SK-N-MC (cell line): ENCODE measurements at places on chromosomes 4 and X.
A peak's percentile ranks its signal among the peaks of the same experiment; 100 is the strongest.

- DNase-seq = no peak
Observed at GRCh38 chrX:50638123-50638522, 167.5 kb upstream of the DGKK start.

GRCh38 chr4:6783111-6783981 is 819 bp downstream of the KIAA0232 start:
- DNase-seq = no peak

DNA sequence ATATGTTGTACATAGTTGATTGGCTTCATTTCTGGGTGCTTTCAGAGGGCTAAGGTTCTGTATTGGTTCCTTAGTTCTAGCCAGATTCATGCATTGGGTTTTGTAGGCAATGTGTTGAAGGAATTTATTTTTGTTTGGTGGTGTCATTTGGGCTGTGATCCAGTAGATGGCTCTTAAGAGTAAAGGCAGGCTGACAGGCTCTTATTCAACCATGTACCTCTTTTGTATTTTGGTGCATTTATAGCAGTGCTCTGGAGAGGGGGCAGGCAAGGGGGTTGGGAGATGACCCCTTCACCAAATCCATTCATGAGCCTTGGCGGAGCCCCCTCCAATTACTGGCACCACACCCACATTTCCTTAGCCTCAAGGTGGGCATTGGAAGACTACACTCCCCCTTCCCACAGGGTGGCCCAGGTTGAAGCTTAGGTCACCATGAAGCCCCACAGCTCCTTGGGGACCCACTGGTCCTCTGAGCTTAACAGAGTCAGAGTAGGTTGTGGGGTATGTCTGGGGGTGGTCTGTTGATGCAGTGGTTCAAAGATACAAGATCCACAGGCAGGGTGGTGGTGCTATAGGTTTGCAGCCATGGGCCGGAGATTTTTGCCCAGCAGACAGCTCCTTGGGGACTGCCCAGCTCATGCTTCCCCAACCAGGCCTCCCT is 143.0 kb upstream of the GNPDA2 start:
- DNase-seq = no peak

DNA sequence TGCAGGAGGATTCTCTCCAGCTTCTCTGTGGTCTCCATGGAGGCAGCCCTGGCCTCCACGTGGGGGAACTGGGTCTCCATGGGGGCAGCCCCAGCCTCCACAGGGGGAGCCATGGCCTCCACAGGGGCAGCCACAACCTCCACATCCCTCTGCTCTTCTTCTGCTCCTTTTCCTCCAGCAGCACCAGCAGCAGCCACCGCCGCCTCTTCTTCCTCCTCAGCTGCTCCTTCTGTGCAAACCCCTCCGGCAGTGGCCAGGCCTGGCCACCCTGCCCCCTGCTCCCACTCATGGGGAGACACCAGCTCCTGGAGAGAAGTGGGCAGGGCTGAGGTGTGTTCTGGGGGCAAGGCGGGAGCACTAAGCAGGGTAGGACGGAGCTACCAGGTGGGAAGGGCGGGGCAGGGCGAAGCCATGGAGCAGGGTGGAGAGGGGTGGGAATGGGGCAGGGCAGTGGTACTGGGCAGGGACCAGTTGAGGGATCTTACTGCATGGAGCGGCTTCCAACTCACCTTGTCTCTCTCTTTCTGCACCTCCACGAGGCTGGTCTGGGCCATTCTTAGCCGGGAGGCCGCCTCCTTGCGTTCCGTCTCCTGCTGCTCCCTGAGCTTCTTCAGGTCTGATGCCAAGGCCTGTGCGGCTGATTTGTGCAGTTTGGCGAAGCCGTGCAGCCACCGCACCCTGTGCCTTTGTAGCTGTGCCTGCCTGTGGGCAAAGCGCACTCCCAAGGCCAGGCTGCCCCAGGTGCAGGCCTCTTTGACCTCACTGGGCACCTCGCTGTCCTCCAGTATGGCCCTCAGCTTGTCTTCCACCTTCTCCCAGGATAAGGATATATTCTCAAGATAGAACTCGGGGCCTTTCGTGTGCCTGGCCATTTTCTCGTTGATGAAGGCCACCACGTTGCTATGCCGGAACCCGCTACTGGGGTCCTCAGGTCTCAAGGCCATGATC is 766 bp downstream of the TEX13A start:
- no peak for DNase-seq

- no peak for DNase-seq
Observed at GRCh38 chr4:13143222-13144070, 340.7 kb downstream of the RAB28 start.

DNA sequence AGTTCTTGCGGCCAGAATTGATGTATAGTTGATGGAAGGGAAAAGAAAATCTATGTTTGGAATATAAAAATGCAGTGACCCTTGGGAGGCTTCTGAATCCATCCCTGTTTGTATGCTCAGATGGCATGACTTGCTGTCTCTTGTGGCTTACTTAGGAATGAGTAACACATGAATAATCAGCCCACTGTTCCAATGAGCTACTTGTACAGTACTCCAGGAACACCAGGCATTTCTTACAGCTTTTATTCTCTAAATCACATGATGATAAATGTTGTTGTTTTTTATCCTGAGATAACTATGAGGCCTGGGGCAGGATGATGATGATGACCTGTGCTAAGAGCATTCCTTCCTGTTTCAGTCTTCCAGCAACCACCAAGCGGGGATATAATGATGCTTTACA is 18.9 kb downstream of the TMPRSS11E start:
- no peak for DNase-seq

DNA sequence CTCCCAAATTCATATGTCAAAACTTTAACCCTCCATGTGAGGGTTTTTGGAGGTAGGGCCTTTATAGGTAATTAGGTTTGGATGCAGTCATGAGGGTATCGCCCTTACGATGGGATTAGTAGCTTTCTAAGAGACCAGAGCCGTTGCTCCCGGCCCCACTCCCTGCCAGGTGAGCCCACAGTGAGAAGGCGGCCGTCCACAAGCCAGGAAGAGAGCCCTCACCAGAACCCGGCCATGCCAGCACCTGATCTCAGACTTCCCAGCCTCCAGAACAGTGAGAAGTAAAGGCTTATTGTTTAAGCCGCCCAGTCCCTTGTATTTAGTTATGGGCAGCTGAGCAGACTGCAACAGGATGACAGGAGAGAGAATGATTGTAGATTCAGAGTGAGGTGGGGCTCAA is 40.8 kb downstream of the DCTD start:
- DNase-seq = no peak

DNA sequence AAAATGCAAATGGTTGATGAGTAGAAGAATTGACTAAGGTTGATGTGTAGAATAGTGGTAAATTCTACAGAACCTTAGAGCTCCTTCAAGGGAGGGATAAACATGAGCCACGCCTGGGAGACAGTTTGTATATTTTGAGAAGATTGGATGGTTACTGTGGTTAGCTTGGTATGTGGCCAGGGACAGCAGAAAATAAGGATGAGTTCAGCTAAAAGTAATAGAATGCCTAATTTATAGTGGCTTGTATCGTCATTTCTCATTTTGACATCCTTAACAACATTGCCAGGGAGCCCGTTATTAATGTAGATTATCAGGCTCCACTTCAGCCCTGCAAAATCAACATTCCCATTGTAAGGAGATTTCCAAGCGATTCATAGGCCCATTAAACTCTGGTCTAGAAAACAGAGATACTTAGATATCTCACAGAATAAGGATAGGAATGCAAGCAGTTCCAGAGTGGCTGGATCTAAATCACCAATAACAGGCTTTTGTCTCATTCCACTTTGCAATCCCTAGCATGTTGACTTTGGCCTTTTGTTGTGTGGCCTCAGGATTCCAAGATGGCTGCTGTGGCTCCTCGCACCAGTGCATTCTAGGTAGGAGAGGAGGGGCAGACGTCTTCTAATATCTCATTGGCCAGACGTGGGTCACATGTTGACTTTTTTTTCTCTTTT is 6.4 kb upstream of the PTTG2 start:
- no peak for DNase-seq

DNA sequence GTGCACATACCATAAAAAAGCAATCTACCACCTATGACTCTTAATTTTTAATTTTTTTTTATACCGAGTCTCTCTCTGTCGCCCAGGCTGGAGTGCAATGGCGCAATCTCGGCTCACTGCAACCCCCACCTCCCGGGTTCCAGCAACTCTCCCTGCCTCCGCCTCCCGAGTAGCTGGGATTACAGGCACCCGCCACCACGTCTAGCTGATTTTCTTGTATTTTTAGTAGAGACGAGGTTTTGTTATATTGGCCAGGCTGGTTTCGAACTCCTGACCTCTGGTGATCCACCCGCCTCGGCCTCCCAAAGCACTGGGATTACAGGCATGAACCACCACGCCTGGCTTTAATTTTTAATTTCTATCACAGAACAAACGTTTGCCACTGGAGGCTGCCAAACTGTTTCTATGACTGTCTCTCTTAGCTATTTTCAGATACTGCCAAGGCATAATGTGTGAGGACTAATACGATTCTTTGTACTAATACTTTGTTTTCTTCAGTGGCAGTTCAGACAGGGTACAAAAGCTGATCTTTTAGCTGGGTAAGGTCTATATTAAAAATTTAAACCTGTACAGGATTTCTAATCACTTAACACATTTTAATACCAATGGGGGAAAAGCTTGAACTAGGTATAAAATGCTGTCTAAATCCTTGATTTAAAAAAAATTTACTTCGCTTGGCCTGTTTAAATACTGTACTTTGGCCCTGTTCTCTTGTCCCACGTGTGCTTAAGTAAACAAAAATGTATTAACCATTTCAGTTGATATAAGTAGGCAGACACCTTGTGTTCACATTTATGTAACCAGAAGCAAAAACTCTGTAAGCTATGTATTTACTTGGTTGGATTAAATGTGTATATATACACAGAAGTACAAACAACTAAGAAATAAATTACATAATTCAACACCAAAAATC is 2.3 kb downstream of the PGRMC2 start:
- no peak for DNase-seq

- DNase-seq = no peak
Observed at GRCh38 chrX:16786791-16787735, 797 bp downstream of the TXLNG start.

GRCh38 chr4:140099983-140100382 is 54.0 kb downstream of the MAML3 start:
- DNase-seq = peak; percentile 26

- no peak for DNase-seq
Observed at GRCh38 chrX:46959985-46960700, 47.9 kb downstream of the JADE3 start.

DNA sequence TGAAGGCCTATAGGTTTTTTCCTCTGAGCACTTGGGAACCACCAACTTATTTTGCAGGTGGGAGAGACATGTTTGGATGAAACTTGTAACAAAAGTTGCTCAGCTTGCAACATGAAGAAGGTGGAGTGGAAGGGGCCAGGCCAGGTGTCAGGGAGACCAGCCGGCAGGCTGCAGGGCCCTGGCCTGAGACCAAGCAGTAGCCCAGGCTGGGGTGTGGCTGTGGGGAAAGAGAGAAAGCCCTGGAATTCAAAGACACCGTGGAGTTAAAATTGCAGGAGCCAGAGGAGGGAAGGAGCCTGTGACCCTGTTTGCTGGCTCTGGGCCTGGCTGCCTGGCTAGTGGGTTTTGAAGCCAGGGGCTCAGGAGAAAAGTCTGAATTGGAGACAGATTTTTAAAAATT is 43.4 kb downstream of the EFNB1 start:
- DNase-seq = no peak
